ENCODE measurements at places on chromosomes 7 and 10.

DNA sequence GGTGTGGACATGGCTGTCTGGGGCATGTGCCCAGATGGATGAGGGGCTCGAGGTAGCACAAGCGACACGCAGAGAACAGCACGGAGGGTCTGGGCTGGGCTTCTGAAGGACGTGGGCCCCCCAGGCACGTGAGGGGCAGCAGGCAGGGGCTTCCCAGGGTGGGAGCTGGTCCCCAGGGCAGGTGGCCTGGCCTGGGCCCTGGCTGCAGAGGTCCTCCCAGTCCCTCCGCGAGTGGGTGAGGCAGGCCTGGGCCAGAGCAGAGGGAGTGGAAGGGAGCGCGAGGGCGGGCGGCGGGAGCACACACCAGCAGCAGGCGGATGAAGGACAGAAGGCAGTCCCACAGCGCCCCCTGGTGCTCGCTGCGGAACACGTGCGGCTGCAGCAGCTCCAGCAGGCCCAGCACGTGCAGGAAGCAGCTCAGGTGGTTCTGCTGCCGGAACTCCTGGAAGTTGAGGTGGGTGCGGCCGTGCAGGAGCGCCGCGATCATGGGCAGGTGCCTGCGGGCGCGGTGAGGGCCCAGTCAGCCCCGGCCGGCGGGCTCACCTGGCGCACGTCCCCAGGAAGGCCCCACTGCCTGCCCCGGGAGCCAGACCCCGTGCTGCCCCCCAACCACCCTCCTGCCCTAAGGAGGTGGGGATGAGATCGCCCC is 14.7 kb upstream of the MICALL2 start:
- peak; percentile 92 for DNase-seq

DNA sequence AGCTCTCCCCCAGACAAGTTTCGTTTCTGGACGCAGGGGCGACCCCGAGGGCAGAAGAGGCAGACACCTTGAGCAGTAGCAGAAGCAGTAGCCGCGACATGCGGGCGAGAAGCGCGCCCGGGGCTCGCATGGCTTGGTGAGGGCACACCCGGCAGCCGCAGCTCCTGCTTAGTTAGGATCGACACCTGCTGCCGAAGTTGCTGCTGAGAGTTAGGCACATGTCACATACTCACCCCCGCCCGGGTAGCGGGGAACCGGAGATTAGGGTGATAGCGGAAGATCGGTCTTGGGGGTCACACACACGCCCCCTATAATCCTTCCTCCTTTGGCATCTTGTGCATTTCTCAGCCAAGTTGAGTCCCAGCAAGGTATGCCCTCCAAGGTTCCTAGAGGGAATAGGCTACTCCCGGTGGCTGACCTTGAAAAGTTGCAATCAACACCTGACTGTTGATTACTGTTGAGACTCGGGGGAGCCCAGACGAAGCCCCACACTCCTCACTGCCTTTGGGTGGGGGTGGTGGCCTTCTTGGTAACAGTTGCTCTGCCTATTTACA is 668 bp downstream of the GPR37 start:
- peak; percentile 42 for DNase-seq

GRCh38 chr10:86962136-86962980 is 4.0 kb downstream of the SNCG start:
- DNase-seq = no peak

- DNase-seq = no peak
Observed at GRCh38 chr7:135192914-135193536, 18.3 kb downstream of the WDR91 start.

GRCh38 chr10:50527442-50528043 is 96.2 kb downstream of the SGMS1 start:
- no peak for DNase-seq

GRCh38 chr10:124465777-124466488 is 4.3 kb downstream of the LHPP start:
- no peak for DNase-seq

- no peak for DNase-seq
Observed at GRCh38 chr7:47763063-47763974, 181.4 kb upstream of the TNS3 start.

GRCh38 chr10:45408421-45409319 is 34.7 kb downstream of the ALOX5 start:
- no peak for DNase-seq

DNA sequence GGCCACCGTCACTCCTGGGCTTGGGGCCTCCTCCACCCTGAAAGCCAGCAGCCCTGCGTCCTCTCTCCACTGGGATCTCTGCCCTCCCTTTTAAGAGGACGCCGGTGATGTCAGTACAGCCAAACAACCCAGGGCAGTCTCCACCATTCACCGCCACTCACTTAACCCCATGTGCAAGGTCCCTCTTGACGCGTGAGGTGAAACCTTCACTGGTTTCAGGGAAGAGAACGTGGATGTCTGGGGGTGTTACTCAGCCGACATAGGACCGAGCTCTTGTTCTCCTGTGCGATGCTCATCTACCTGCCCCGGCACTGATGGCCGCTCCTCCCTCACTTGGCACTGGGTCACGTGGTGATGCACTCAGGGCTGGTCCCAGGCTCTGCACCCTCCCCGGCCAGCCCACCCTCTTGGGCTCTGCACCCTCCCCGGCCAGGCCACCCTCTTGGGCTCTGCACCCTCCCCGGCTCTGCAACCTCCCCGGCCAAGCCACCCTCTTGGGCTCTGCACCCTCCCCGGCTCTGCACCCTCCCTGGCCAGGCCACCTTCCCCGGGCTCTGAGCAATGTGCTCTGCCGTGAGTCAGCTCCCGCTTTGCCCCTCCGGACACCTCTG is 36.1 kb downstream of the ADGRA1 start:
- no peak for DNase-seq

- peak; percentile 61 for DNase-seq
Observed at GRCh38 chr10:117005527-117006055, 604 bp upstream of the SHTN1 start.

DNA sequence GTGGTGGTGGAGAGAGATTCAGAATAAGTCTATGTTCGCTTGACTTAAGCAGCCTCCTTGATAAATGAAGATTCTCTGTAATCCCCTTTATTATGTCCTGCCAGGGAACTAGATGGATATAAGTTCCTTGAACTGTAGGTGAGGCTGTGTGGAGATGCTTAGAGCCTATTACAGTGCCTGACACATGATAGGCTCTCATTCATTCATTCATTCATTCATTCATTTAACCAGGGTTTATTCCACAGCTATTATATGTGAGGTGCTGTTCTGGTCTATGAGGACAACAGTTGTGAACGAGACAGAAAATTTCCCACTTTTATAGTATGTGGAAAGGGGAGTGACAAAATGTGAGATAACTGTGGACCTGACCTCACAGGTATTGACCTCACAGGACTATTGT is 105.6 kb downstream of the ARID5B start:
- no peak for DNase-seq

DNA sequence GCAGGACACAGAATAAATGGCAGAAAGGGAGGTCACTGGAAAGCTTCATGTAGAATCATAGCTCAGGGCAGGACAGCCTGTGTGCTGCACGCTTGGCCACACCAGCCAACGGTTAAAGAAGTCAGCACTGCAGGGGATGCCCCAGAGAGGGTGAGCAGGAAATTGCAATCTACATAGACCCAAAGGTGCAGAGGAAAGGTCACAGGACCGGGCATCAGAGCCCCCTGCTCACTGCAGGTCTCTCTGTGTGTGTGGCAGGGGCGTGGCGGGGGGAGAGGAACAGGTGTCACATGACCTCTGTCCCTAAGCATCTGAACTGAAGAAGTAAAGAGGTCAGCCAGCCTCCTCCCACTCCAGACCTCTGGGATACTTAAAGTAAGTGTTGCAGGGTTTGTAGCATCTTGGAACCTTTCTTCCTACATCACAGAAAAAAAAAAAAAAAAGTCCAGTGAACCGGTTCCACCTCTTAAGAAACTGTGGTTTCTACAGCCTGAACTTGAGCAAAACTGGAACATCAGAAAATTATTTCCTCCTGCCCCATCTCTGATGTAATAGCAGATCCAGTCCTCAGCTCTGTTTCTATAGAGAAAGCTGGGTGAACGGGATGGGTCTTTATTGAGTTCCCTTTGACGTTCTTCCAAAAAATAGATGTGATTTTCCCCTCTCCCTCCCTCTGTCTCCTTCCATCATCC is 64.3 kb downstream of the RGS10 start:
- DNase-seq = no peak

DNA sequence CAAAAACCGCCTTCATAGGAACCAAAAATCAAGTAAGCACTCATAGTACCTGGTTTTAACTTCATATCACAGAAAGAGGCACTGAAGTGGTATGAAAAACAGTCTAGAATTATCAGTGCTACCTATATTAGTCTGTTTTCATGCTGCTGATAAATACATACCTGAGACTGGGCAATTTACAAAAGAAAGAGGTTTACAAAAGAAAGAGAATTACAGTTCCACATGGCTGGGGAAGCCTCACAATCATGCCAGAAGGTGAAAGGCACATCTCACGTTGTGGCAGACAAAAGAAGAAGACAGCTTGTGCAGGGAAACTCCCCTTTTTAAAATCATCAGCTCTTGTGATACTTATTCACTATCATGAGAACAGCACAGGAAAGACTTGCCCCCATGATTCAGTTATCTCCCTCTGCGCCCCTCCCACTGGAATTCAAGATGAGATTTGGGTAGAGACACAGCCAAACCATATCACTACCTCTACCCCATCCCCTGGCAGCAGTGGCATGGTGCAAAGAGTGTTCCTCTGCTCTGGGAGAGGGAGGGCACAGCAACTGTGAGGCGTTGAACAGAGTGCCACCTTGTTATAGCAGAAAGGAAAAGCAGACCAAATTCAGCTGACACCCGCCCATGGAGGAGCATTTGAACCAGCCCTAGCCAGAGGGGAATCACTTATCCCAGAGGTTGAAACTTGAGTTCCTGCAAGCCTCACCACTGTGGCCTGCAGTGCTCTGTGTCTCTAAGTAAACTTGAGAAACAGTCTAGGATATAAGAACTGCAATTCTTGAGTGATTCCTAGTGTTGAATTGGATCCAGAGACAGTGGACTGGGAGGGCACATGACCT is 61.9 kb upstream of the PTPRZ1 start:
- DNase-seq = no peak

DNA sequence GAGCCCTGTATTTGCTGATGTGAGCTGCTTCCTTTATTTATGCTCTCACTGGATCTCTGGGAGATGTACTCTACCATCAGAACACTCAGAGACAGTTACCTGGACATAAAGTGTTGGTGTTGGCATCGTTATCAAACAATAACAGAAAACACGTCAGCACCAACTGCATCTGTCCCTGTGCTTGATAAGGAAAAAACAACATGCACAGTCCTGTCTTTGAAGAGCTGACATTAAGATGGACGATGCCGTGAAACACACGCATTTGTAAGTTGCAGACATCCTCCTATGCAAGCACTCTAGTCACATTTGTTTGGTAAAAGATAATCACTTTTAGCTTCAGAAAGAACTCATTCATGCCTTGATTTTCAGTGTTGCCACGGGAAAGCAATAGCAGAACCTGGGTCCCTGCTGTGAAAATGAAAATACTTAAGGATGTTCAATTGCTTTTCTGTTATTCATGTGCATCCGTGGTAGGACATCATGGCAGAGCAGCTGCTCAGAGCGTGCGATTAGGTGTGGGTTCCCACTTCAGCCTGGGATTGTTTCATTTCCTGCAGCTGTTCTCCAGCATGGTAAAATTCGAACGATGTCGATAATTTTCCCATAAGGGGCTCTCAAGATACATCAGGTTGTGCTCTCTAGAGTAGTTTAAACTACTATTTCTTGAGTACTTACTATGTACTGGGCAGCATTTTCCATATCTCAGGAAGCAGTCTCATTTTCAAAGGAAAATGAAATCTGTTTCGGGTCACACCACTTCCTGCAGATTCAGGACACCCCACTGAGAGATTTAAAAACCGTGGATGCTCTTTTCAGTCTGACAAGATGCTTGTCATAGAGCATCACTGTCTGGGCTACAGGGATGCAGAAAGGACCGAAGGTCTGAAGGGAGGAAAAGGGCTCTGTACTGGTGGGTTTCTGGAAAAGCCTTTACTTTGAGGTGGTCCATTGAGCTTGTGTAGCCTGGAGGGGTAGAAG is 248.7 kb downstream of the CAMK1D start:
- no peak for DNase-seq

DNA sequence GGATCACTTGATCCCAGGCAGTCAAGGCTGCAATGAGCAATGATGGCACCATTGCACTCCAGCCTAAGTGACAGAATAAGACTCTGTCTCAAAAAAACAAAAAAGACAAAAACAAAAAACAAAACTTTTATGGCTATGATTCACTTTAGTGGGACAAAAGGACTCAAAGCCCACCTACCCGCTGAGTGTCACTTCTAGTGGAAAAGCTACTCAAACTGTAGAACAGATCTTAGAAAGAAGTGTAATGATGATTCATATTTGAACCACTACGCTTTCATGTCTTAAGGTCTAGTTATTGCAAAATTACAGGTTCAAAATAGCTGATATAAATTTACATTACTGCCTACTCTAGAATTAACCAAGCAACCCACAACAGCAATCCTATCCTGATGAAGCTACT is 47.1 kb upstream of the OTUD1 start:
- DNase-seq = no peak

DNA sequence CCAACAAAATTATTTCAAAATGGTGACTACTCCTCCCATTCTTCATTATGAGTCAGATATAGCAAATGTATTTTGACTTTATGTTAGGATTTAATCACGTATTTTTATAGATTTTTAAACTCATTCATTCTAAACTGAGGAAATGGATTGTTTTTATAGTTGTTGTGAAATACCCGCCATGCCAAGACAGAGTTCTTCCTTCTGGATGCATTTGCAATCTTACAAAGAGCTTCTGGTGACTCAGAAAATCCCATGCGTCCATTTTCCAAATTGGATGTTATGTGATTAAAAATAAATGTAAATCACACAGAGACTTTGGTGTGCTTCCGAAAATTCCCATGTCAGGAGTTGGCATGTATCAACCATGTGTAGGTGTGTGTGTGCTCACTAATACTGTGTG is 179.3 kb downstream of the TRIL start:
- no peak for DNase-seq

- no peak for DNase-seq
Observed at GRCh38 chr7:41731493-41732435, 28.9 kb upstream of the INHBA start.

DNA sequence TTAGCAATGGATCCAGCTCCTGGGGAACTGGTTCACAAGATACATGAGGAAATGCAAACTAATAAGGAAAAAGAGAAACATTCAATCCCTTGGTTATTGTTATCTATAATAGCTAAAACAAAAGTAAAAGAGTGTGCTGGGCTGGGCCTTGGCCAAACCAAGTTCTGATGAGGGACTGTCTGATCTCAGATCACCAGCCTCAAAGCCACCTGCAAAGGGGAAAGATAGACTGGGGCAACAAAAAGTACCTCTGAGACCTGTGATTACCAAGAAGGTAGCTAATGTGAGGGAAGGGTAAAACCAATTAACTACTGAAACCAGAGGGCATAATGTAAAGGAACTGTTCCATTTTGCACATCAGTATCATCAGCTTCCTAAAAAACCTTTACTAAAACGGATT is 51.2 kb downstream of the HTR7 start:
- DNase-seq = no peak
